GM23338 (cell line): ENCODE measurements at places on chromosomes 2 and 18.
A peak's percentile ranks its signal among the peaks of the same experiment; 100 is the strongest.

DNA sequence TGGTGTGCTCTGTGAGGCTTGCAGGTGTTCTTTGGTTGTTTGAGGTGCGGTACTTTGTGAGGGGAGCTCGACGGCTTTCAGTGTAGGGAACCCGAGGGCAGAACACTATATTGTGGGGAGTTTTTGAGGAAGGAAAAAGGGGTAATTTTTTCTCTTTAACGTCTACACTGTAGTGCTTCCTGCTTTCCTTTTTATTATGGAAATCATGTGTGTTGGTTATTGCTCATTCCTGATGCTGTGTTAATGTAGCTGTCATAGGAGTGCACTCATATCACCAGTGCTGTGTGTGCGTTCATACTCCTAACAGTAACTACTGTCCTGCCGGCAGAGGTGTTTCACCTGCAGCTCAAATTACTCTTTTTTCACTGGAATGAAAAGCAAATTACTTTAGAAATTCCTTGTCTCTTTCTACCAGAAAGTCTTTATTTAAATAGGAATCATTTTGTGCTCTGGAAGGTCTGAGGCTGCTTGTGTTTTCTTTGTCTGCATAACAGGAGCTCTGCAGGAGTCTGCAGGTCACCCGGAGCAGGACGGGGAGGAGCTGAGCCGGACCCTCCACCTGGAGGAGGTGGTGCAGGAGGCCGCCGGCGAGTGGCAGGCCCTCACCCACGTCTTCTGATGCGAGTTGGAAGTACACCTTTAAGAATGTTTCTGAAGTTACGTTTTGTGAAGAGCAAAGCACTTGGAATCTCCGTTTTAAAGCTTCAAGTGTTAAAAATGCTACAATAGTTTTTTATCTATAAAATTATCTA lies 145.5 kb downstream of the ZNF236 start:
- DNase-seq = peak; percentile 88

- no peak for DNase-seq
Measured at GRCh38 chr2:197360744-197361156, 50.2 kb upstream of the ANKRD44 start.

DNA sequence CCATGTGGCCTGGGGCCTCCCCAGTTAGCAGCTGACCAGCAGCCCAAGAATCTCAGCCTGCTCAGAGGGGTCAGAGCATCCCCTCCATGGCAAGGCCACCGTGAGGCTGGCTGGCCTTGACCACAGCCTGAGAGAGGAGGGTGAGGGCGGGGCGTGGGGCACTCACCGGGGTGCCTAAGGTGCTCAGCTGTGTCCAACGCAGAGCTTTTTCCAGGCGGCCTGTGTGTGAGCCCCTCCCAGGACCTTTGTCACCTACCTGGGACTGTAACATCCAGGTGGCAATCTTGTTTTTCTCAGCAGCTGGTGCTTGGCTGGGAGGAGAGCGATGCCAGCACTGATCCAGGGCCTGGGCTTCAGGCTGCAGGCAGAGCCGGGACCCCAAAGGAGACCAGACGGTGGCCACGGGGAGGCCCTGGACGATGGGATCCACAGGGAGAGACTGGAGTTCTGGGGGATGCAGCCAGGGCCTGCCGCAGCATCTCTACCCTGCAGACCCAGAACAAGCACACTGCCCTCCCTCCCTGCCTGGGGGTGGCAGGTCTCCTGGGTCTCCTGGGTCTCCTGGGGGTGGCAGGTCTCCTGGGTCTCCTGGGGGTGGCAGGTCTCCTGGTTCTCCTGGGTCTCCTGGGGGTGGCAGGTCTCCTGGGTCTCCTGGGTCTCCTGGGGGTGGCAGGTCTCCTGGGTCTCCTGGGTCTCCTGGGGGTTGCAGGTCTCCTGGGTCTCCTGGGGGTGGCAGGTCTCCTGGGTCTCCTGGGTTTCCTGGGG lies 12.3 kb downstream of the SNED1 start:
- DNase-seq = no peak

DNA sequence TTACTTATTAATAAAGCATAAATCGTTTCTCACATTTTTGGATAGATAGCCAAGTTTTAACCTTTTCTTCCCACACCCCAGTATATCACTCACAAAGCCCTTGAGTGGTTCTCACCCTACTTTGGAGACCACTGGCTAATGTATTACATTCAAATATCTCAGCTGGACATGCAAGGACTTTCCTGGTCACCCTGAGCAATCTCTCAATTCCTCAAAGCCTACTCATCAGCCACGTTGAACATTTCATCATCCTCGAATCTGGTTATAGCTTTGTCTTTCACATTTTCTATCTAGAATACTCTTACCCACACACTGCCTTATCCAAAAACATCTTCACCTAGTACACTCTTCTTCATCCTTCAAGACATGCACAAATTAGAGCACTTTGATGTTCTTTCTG lies 71.1 kb upstream of the MAPRE2 start:
- no peak for DNase-seq

DNA sequence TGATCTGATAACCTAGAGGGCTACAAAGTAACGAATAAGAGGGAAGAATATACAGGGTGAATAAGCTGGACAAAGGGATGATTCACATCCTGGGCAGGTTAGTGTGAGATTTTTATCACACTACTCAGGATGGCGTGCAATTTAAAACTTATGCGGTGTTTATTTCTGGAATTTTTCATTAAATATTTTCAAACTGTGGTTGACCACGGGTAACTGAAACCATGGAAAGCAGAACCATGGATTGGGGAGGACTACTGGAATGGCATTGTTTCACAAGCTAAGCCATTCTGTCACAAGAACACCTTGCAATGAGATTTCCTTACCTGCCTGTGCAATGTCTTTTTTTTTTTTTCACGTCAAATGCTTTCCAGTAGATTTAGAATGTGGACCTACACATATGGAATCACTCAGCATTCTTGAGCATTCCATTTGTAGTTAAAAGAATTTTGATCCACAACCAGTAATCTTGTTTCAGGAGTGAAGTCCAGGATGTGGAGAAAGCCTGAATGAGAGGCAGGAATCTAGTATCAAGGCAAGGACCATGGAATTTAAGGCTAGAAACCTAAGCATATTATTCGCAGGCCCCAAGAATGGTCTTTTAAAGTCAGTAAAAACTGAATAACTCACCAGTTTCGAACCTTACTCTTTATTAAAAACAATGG lies 8.0 kb upstream of the CDK15 start:
- DNase-seq = no peak

GRCh38 chr18:46427216-46427995 lies 229.6 kb downstream of the LOXHD1 start:
- DNase-seq = no peak

DNA sequence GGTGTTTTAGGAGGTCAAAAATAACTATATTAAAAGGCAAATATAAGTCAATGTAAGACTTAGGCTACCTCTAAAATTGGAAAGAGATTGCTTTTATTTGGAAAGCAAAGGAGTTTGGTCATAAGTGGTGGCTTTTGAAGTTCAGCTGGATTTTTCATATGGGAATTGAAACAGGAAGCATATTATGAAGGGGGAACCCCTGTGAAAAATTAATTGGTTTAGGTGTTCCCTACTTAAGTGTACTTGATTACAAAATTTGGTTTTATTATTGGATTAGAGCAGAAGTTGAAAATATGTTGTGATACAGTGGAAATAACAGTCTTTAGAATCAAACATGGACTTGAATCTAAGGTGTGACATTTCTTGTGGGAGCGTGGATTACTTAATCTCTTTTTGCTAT lies 121.4 kb upstream of the TTC27 start:
- no peak for DNase-seq

DNA sequence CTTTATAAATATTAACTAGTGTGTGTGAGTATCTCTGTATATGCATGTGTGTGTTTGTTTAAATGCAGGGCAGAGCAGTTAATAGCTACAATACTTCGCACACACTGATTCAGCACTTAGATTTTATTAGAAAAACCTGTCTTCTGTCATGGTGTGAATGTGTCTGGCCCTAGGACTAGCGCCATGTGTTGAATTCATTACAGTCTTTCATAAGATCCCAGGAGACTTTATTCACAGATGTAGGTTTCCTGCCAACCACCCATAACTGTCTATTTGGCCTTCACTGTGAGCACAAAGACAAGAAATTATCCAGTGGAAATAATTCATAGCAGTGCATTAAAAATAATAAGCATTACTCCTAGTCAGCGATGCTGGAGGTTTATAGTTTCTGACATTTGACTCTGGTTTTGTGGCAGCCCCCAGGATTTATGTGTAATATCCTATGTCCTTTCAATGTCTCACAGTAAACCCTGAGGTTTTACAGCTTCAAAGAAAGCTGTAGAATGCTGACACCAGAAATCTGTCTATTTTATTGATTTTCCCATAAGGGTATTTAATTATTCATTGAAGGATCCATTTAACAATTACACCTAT lies 93.9 kb downstream of the ZNF804A start:
- DNase-seq = no peak

DNA sequence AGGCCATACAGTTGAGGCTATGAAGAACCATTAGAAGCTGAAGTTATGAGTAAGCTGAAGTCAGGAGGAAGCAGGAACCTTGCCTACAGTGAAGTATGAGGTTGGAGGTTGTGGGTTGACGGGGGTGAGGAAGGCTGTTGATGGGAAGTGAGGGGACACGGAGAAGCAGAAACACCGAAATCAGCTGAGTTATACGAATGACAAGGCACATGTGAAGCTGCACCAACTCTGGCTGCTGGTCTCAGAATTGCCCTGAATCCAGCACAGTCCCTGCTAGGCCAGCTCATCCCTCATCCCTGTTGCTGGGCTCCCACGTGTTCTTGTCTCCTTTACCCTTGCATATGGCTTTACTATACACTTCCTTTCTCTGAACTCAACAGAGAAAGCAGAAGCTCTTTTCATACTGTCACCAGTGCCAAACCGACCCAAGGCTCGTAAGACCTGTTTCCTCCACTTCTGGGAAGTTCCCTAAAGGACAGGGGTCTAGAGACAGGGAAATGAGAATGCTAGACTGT lies 9.2 kb upstream of the TMEM247 start:
- no peak for DNase-seq

- no peak for DNase-seq
Measured at GRCh38 chr2:43075054-43075593, 151.3 kb downstream of the ZFP36L2 start.

- no peak for DNase-seq
Measured at GRCh38 chr2:60586081-60586480, 32.6 kb upstream of the BCL11A start.

DNA sequence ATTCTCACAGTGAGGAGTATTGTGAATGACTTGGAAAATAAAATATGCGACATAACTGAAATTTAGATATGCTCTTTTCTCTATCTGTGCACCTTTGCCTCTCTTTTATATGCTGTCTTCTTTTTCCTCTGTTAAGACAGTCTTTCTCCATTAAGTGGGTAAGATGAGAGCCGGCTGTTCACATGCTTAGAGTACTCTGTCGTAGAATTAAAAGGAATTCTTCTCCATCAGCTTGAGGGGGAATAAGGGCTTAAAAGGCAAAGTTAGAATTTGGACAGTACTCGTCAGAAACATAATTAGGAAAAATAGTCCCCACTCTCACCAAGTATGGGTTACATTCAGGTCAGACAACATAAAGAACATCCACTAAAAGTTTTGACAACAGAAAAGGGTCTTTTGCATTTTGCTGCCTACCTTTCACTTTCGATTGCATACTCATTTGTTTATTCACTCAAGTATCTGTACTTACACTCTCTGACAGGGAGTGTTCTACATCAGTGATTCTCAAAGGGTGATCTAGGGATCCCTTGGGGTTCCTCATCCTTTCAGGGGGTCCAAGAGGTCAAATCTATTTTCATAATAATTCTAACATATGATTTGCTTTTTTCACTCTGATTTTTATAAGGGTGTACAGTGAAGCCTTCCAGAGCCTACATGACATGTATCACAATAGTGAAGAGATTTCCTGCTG lies 48.0 kb downstream of the ARHGAP15 start:
- no peak for DNase-seq

DNA sequence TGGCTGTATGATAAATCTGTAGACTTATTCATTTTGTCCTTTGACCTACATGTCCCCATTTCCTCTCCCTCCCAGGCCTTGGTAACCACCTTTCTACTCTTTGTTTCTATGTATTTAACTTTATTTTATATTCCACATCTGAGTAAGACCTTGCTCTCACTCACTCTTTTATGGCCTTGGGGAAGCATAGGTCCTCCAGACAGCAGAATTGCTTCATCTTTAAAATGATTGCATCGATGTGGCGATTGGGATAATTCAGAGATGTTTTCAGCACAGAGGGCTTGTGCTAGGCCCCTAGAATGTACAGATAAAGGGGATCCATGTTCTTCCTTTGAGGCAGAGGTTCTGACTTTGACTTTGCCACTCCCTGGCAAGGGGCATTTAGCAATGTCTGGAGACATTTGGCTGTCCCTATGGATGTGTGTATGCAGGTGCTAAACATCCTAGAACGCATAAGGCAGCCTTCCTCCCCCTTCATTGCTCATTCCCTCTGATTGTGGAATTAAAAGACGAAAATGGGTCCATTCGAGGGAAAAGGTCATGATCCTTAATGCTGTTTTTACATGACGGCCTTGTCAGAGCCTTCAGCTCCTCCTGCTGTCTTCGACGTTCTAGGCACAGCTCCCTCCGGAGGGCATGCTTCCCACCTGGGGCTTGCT lies 1.2 kb upstream of the GPR39 start:
- DNase-seq = peak; percentile 52

GRCh38 chr2:175476948-175477347 lies 295.4 kb upstream of the ATP5MC3 start:
- DNase-seq = no peak

DNA sequence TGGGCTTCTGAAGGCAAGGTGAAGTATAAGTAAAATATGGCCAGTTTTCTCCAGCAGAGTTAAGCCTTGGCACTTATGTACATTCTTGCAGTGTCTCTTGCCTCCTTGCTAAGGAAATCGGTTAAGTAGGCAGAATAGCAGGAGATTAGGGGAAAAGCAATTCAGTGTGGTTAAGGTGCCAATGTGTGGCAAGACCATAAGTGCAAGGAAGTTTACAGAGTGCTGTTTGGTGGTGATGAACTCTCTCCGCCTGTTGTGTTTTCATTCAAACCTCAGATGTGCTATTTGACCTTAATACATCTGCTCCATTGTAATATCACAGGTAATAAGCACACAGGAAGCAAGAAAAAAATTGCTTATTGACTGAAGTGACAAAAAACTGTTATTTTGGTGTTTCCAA lies 156.1 kb downstream of the MGAT5 start:
- no peak for DNase-seq

DNA sequence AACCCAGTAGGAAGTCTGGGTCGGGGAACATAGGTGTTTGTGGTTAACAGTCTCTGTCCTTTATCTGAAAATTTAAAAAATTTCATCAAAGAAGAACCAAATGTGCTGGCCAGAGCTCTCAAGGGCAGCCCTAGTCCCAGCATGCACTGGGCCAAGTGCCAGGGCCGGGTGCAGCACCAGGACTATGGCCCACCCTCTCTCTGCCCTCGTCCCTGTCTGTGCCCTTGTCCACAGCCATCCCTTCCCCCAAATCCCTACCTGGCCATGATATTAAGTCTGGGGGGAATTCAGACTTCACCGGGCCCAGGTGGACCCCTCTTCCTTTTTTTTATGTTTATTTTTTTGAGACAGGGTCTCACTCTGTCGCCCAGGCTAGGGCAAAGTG lies 14.4 kb upstream of the ZFP36L2 start:
- DNase-seq = no peak

DNA sequence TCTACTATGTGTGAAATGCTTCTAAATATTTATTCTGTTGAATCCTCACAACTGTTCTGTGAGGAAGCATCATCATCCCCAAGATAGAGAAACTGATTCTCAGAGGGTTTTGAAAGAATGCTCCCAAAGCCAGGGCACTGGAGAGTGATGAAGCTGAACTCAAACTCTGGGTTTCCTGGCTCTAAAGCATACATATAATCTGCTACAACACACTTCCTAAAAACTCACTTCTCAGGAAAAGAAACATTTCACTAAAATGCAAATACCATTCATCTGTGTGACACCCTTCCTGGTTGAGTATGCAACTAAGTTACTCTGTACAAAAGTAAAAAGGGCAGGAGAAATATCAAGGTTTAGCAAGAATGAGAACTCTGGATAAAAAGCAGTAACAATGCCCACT lies 58.6 kb downstream of the GRB14 start:
- no peak for DNase-seq
